ENCODE measurements at places on chromosomes 7 and 10.
A peak's percentile ranks its signal among the peaks of the same experiment; 100 is the strongest.

DNA sequence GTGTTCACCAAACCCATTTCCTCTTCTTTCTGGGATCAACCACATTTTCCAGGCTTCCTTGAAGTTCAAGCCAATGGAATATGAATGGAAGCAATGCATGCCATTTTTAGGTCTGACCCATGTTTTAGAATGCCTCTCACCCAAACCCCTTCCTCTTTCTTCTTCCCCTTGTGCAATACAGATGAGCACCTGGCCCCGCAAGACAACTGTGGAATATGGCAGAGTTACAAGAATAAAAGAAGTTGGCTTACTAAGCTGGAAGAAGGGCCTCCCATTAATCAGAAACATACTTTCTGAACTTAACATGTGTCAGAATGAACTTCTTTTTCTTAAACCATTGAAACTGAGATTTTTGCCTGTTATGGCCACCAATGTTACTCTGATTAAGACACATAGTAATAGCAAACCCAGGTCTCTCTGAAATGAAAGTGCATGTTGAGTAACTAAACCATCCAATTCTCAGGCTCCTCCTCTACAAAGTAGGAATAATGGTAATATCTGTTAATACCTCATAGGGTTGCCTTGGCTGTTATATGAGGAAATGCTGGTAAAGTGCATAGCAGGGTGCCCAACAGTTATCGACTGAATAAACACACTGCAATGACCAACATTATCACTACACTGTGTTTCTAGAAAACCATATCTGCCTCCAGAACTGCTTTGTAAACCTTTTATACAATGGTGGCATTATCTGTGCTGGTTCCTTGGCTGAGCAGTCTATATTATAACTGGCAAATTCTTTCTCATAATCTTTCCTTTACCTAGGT, 382.2 kb upstream of the NRP1 start:
- DNase-seq: no peak

- no peak for DNase-seq
Observed at GRCh38 chr7:16791905-16792698, 12.7 kb downstream of the AGR2 start.

- no peak for DNase-seq
Observed at GRCh38 chr10:23613900-23614299, 175.0 kb downstream of the OTUD1 start.

DNA sequence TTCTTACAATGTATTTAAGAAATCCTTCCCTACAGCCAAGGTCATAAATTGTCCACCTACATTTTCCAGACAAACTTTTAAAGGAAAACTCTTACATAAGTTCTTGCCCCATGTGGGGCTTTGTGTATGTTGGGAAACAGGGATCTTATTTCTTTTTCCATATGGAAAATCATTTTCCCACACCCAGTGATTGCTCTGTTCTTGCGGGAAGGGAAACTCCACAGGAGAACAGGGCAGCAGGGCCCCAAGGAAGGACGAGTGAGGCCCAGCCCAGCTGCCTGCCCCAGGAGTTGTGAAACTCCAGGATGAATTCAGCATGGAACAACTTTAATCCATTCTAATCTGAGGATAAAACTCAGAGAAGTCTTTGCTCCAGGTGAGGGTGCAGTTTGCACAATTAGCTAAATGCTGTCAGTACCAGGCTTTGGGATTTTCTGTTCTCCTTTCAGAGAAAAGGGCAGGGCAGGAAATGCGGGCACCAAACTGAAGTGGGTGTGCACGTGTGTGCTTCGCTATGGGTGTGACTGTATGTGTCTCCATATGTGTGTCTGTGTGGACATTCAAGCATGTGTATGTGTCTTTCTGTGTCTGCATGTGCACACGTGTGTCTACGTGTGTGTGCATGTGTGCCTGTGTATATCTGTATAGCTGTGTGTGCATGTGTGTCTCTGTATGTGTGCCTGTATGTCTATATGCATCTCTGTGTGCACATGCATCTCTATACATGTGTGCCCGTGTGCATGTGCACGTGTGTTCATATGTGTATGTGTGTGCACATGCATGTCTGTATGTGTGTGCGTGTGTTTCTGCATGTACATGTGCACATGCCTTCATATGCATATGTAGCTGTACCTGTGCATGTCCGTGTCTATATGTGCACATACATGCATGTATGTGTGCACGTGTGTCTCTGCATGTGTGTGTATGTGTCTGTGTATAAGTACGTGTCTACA, 102.0 kb upstream of the FAM20C start:
- no peak for DNase-seq

- no peak for DNase-seq
Observed at GRCh38 chr10:70601746-70602145, 795 bp downstream of the PRF1 start.

DNA sequence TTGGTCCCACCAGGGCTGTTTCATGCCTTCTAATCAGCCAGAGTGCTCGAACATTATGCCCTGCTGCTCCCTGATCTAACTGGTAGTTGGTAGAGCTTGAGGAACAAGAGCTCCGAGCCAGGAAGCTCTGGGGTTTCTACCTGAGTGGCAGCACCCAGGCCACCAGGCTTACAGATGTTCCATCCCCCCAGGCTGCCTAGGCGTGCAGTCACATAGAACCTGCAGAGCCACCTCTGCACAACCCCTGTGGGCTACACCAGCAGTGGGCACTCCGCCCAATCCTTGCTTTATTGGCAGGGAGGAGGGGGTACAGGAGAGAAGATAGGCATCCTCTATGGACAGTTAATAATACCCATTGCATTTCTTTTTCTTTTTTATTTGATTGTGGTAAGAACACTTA, 21.8 kb downstream of the MAP3K8 start:
- no peak for DNase-seq

GRCh38 chr10:124743191-124744101, 732 bp downstream of the FAM53B start:
- peak; percentile 24 for DNase-seq

- no peak for DNase-seq
Observed at GRCh38 chr7:6623589-6624245, 8.3 kb downstream of the ZNF853 start.

DNA sequence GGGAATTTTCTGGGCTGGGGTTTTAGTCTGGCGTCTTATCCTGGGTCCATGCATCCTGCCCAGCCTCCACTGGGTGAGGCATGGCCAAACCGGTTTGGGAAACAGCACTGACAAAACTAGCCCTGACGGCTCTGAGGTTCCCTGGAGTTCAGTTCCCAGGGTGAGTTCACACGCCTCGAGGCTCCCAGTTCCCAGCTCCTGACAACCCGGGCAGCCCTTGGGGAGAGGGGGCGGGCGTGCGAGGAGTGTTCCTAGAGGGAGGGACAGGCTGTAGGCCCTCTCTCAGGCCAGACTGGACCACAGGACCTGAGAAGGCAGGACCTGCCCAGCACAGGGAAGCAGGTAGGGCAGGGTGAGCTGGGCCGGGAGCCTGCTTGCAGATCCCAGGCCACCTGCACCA, 82.3 kb upstream of the PPIF start:
- no peak for DNase-seq

DNA sequence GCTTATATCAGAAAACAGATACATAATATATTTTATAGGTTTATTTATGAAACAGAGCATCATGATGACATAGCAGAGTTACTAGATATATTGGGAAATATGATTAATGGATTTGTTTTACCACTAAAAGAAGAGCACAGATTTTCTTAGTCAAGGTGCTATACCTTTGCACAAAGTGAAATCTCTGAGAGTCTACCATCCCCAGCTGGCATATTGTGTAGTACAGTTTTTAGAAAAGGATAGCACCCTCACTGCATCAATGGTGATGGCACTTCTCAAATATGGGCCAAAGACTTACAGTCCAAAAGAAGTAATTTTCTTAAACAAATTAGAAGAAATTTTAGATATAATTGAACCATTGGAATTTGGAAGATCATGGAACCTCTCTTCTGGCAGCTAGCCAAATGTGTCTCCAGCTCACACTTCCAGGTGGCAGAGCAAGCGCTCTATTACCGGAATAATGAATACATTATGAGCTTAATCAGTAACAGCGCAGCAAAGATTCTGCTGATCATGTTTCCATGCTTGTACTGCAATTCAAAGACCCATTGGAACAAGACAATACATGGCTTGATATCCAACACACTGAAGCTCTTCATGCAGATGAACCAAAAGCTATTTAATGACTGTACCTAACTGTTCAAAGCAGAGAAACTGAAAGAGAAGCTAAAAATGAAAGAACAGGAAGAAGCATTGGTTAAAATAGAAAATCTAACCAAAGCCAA, 21.9 kb upstream of the CREB3L2 start:
- no peak for DNase-seq

DNA sequence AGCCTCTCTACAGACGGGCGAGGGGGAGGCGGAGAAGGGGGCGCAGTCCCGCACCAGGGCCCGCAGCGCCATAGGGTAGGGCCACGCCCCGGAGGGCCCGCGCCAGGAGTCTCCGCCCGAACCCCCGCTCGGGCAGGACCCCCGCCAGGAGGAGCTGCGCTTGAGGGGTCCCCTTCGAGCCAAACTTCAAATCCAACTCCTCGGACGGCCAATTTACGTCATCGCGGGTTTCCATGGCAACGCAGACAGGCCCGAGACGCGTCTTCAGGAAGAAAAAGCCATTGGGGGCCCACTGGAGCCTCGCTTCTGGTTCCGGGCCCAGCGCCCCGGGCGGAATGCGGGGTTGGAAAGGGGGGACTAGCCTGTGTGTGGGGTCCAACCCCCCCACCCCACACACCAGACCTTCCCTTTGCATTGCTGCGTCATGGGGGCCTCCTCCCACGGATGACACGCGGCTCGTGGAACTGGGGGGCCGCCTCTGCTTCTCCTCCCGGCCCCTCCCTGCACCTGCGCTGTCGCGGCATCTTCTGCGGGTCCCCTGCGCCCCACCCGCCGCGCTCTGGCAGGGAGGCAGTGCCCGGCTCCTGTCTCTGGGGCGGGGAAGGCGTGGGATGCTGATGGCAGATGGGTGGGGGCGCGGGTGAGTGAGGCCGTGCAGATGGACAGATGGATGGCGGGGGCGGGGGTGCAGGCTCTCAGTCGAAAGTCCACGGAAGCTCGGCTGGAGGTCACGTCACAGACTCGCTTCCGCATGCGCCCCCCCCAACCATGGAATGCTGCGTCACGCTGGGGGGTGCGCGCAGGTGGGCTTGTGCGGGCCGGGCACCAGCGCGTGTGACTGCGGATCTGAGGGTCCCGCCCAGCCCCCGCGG, 1.2 kb downstream of the CALY start:
- DNase-seq: peak; percentile 52

GRCh38 chr7:130274296-130274695, 7.6 kb downstream of the CPA2 start:
- no peak for DNase-seq

GRCh38 chr7:39700165-39700564, 76.8 kb downstream of the RALA start:
- DNase-seq: no peak

GRCh38 chr10:79050896-79051555, 17.7 kb upstream of the ZMIZ1 start:
- no peak for DNase-seq

GRCh38 chr10:73552819-73553715, 38.1 kb downstream of the USP54 start:
- no peak for DNase-seq

- no peak for DNase-seq
Observed at GRCh38 chr7:13839063-13839462, 150.4 kb downstream of the ETV1 start.

Data from SK-N-DZ (cell line).